ENCODE measurements at places on chromosomes 16 and 17.
A peak's percentile ranks its signal among the peaks of the same experiment; 100 is the strongest.

DNA sequence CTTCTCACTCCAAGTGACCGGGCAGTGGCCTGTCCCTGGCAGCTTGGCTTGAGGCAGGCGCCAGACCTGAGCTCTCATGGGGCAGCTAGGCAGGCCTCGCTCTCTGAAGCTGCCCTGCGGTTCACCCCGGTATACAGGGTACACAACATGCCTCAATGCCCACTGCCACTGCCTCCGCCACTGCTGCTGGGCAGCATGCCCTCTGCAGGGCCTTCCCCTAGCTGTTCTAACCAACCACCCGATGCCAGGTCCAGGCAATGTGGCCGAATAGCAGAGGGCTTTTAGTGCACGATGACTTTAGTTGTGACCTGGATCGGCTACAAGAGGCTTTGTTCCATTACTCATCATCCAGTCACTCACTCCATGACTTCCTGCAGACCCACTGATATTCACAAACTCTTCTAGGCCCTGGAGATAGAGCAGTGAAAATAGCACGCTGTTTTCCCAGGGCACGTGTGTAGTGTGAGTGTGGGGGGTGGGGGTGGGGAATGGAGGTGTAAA, 19.7 kb downstream of the CDC42EP4 start:
- DNase-seq, result no peak

GRCh38 chr16:30028438-30029076, 2.5 kb downstream of the TLCD3B start:
- no peak for DNase-seq

DNA sequence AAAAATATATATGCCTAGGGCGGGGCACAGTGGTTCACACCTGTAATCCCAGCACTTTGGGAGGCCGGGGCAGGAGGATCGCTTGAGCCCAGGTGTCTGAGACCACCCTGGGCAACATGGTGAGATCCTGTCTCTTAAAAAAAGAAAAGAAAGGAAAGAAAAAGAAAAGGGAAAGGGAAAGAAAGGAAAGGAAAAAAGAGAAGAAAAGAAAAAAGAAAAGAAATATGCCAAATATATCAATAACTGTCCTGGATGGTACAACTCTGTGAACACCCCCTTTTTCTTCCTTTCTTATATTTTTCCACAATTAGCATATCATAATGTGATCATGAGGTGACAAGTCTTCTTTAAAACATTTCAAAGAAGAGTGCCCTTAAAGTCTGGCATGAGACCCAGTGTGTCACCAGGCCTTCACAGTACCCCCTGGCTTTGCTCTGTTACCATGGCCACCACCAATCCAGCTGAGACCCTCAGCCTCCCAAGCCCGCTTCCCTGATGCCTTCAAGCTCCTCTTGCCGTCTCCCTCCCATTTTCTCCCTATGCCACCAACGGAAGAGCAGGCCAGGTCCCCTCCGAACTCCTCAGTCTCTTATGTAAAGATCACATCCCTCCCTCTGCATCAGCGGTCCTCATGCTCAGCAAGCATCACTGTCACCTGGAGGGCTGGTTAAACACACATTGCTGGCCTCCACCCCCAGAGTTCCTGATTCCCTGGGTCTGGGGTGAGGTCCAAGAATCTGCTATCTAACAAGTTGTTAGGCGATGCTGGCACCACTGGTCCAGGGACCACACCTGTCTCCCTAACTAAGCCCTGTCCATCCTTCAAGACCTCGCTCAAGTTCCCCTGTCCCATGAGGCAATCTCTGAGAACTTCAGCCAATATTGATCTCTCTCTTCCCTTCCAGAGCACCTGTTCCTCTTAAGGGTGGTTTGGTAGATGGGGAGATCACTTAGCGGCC, 44.5 kb downstream of the CUEDC1 start:
- no peak for DNase-seq

DNA sequence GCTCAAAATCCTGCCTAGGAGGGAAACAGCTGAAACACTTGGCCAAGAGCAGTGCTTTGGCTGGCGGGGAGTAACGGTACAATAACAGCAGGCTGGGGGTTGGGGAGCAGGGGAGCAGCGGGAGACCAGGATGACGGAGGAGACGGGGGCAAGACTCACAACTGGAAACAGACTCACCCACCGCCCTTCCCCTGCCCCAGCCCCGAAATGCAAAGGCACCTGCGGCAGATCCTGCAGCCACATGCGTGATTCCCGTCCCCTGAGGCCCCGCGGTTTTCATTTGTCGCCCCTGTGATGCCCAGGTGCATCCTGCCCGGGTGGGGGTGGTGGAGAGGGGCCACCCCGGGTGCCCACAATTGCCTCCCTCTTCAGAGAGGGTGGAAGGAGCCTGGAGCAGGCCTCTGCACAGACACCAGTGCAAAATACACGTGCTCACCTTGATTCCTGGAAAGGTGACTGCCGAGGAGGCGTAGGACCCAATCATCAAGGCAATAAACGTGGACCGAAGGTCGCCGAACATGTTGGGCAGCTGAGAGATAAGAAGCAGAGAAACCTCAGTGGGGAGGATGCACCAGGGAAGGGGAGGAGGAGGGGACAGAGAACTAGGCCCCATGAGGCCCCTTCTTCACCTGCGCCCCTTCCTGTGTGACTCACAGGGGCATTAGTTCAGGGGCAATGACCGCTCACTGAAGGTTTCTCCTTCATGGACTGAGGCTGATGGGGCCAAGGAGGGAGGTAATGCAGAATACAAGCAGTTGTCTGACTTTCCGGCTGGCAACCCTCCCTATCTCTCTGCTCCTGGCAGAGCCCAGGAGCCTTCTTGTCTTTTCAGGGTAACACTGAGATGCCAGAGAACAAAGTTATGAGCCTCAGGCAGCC, 30.4 kb upstream of the PITPNA start:
- no peak for DNase-seq

DNA sequence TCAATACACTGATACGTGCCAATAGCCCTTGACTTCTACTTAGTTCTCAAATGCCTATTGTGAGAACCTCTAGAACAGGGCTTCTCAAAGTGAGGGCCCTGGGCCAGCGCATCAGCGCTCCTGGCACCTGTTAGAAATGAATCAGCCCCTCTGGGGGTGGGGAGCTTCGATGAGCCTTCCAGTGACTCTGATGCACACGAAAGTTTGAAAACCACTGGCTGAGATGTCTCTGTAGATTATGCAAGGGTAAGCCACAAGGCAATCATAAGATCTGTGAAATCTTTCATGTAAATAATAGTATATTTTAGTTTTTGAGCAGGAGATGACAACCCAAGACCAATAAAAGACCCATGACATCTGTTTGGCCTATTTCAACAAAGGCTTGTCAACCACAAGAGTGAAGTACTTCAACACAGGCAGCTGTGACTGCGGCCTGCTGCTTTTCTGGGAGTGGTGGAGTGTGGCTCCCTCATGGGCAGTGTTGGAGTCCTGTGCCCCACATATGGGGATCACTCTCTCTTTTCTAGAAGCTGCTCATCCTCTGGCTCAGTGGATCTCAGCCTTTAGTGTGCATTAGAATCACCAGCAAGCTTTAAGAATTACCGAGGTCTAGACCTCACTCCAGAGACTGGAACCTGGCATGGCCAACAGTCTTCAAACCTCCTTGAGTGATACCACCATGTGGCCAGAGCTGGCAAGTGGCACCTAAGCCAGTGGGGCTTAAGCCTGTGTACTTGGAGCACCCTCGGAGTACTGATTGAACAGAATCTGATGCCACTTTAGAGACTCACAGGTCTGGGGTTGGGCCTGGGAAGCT, 5.8 kb downstream of the MTHFSD start:
- DNase-seq, result no peak

DNA sequence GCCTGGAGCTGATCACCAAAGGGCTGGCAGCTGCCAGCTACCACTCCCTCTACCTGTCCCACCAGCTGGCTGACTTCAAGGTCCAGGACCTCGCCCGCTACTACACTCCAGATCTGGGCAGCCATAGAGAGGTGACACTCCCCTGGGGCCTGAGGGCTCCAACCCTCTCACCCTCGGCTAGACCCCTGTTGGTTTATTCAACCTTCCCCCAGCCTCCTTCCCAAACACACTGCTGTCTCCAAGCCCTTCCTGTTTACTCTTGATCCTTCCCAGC, 18.0 kb downstream of the ALOX12B start:
- DNase-seq, result no peak

GRCh38 chr17:64607862-64608565, 54.1 kb downstream of the SMURF2 start:
- no peak for DNase-seq

GRCh38 chr17:43782913-43783680, 2.9 kb downstream of the CFAP97D1 start:
- DNase-seq, result no peak

DNA sequence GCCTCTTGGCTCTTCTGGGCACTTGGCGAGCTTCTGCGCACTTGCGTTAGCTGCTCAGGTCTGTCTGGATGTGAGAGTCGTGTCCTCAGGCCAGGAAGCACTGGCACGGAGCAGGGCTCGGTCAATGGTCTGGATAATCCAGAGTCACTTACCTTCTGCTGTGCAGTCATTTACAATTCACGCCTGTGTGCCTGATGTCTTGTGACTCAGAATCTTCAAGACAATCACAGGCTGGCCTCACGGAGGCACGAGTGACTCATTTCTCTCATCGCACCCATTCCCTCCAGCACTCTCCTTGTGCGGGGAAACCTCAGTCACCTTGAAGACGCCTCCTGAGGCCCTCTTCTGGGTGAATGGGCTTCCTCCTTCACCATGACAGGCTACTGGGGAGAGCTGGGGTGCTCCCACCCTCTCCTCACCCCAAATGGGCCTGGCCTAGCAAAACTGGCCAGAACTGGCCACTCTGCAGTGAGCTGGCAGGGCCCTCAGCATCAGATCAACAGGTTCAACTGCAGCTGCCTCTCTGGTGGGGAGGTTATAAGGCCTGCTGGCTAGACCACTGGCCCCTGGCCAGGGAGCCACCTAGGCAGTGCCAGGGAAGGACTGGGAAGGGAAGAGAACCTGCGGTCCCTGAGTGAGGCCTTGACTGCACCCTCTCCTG, 1.9 kb upstream of the CAPN15 start:
- peak; percentile 81 for DNase-seq

DNA sequence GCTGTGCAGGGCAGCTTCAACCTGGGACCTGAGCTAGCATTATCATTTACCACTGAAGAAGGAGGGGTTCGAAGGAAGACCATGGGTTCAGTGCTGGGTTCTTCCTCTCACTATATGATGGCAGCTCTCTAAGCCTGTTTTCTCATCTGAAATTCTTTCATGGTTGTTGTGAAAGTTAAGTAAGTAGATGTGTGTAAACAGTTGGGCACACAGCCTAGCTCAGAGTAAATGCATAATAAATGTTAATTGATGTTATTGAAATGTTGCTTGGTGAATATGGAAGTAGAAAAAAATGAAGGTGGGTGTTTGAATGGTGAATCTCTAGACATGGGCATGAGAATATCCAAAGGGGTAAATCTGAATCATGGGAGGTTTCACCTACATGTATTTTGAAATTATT, 9.1 kb downstream of the CEP95 start:
- DNase-seq, result no peak

DNA sequence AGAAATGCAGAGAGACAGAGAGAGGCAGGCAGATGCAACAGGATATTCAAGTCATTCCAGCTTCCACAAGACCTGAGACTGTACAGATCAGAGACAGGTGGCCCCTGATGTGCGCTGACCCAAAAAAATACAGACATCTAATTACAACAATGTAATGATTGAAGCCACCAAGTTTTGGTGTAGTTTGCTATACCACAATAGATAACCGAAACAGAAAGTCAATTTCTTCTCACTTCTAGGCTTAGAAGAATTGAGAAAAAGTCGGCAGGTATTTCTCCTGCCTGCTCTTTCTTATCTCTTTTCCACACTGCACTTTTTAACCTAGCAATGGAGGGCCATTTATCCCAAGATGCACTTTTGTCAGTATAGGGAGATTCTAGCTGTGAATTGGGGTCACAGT, 949.2 kb downstream of the CDH11 start:
- no peak for DNase-seq

DNA sequence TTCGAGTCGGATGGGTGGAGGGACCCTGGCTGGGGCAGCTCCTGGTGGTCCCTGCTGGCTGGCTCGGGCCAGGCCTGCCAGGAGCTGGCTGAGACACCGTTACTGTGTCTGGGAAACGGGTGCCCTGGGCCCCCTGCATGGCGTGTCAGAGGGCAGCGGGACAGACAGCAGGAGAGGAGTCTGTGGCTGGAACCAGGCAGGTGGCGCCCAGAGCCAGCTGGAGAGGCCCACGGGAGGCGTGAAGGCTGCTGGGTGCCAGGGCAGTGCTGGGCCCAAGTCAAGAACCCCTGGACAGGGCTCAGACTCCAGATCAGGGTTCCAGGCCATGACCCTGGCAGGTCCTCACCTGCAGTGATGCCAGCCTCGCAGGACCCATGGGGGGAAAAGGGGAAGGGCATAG, 16.6 kb downstream of the SOX8 start:
- DNase-seq, result no peak

DNA sequence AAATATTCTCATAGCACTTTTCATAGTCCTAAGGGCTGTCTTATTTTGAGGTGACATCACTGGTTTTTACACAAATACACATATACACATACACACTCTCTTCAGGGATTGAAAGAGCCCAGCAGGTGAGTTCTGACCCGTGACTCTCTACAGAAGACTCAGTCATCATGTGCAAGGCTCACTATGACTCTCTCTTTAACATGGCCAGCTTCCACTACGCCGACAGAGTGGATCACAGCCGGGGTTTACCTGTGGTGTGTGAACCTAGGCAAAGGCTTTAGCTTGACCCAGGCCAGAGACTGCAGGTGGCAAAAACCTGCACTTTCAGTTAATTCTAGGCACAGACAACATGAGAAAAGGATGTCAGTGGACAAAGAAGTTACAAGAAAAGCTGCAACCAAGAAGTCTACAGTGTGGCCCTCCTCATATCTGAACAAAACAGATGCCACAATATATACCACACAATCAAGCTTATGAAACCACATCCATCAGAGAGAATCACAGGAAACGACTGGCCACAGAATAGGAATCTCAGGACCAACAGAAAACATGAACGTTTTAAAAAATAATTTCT, 56.5 kb downstream of the CYTH1 start:
- peak; percentile 20 for DNase-seq

- peak; percentile 80 for DNase-seq
These were observed 49.1 kb downstream of the STAT5A start for GRCh38 chr17:42337442-42337841.

DNA sequence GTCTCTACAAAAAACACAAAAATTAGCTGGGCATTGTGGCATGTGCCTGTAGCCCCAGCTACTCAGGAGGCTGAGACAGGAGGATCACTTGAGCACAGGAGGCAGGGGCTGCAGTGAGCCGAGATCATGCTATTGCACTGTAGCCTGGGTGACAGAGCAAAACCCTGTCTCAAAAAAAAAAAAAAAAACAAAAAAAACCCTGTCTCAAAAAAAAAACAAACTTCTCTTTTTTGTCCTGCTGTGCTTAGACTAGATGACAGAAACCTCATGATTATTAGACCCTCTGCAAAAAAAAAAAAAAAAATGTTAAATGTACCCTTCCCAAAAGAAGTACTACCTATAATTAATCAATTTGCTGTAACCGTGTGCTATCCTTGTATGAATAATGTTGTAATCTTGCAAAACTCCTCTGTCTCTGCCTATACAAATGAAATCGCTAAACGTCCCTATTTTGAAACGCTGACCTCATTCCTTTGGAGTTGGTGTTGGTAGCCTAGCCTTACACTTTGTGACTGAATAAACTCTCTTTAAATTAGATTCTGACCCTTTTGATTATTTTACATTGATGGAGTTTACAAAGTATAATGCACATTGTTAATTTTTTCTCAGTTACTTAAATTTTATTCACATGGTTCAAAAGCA, 13.6 kb upstream of the DHRS7B start:
- DNase-seq, result no peak

Data from stimulated activated naive CD4-positive, alpha-beta T cell treated with Interleukin-2 at 50 U/mL for 16 hours (primary cell).